ENCODE measurements at places on chromosomes 5 and 9.

DNA sequence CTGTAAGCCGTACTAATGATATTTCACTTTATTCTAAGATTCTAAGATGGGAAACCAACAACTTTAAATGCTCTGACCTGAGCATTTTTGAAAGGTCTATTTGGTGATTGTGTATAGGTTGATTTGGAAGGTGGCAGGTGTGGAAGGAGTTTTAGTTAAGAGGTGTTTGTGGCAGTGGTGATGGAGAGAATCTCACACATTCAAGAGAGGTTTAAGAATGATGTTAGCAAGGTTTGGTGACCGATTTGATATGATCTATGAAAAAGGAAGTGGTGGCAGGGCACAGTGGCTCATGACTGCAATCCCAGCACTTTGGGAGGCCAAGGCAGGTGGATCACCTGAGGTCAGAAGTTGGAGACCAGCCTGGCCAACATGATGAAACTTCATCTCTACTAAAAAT, 319.2 kb upstream of the CD180 start:
- no peak for DNase-seq

DNA sequence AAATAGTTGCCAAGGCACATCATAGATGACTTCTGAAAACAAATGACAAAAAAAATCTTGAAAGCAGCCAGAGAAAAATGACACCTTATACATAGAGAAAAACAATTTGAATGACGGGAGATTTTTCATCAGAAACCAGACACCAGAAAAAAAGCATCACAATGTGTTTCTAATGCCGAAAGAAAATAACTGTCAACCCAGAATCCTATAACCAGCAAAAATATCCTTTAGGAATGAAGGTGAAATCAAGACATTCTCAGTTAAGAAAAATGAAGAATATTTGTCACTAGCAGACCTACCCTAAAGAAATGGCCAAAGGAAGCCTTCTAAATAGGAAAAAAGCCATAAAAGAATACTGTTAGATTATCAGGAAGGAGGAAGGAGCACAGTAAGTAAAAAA, 54.0 kb downstream of the SPTLC1 start:
- DNase-seq, result no peak

DNA sequence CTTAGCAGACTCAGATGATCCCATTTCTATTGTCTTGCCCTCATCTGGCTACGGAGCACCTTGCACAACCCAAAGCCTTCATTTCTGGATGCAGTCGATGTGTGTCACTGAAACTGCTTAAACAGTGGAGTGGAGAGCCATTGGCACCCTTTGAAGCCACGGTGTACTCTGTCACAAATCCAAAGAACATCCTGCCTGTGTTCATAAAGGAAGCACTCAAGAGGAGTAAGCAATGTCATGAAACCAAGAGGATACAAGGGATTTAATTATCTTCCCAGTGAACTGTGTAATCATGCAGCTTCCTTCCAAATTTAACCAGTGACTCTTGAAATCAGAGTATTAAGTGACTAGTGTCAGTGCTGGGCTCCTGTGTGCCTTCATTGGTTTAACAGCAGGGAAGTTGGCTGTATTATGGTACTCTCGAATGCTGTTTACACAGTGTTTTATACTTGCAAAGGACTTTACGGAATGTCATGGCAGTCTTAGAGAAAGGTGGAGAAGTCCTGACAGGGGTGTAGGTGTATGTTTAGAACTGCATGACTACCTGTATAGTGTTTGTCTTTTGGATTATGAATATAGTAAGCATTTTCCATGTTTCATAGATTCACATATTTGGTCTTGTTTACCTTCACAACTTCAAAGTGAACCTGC, 41.9 kb downstream of the CD180 start:
- no peak for DNase-seq

- DNase-seq, result peak; percentile 21
Observed at GRCh38 chr5:40046792-40047191, 622.0 kb upstream of the DAB2 start.

- no peak for DNase-seq
Observed at GRCh38 chr5:9838916-9839315, 208.8 kb upstream of the TAS2R1 start.

DNA sequence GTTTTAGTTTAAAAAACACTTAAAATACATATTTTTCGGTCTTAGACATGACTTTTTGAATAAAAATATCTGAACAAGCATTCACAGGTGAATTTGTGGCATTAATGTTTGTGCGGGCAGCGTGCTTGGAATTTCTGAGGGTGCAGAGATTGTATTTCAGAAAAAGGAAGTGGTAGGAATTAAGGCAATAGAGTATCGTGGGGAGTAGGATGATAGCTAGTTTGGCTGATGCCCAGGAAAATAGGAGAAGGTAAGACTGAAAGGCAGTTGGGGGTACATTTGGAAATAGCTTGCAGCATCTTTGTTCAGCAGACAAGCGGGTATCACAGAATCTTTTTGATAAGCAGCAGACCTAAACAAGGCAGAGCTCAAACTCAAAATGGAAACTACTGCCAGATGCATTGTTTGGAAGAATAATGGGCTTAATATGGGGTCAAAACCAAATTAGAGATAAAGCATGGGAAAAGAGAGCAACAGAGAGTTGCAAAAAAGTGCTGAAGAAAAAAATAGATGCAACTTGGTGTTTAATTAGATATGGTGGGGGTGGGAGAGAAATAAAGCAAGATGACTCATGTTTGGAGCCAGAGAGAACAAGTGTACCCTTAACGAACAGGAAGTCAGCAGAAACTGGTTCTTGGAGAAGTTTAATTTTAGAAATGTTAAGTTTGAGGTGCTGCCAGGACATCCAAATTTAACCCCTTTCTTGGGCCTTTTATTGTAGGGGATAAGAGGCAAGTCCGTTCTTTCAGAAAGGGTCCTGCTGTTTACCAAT, 85.7 kb upstream of the ARRDC3 start:
- peak; percentile 36 for DNase-seq

GRCh38 chr5:113250341-113250953, 184.3 kb downstream of the TSSK1B start:
- DNase-seq, result no peak

GRCh38 chr9:120524863-120525262, 55.1 kb downstream of the CDK5RAP2 start:
- DNase-seq, result no peak

DNA sequence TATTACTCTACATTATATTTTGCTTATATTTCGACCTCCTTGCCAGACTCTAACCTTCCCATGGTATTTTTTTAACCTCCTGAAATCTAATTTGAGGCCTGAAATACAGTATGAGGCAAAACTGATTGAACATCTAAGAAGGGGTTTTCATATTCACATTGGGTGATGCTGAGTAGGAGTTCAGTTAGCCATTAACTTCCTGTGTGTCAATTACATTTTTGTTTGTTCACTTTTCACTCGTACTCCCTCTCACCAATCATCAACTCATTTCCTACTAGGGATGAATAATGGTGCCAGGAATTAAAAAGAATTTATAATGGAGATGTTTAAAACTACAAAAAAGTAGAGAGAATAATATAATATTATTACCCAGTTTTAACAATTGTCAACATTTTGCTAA, 27.6 kb upstream of the GLRA1 start:
- DNase-seq, result no peak

GRCh38 chr5:163535290-163535689, 29.9 kb downstream of the MAT2B start:
- no peak for DNase-seq

DNA sequence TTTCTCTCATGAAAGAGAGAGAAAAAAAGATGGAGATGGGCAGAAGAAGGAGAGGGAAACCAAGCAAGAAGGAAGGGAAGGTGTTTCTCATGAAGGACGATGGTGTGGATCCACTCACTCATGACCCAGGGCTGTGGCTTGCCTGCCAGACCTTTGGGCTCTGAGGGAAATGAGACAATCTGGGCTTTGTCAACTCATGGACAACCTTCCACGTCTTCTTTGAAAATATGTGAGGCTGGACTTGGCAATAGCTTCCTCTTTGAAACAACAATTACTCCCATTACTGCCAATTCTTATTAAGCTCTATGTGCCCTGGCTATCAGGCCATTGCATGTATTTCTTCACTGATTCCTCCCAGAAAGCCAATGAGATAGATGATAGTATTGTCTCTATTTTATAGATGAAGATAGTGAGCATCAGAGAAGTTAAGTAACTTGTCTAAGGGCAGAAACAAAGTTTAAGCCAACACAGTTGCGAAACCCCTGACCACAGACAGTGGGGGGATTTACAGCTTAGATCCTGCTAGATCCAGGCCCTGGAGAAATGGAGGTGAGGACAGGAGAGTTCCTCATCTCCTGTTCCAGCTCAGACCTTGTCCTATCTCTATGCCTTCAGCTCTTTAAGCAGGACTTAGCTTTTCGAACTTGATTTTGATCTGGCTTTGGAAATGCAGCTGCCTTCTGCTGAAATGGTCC, 132.4 kb downstream of the GCNT1 start:
- no peak for DNase-seq

- DNase-seq, result no peak
Observed at GRCh38 chr9:5321058-5321457, 16.5 kb upstream of the RLN2 start.

GRCh38 chr9:110936719-110937452, 101.4 kb downstream of the LPAR1 start:
- no peak for DNase-seq

GRCh38 chr5:111999286-111999685, 242.3 kb upstream of the NREP start:
- DNase-seq, result no peak

- DNase-seq, result no peak
Observed at GRCh38 chr9:68530618-68531017, 10.1 kb downstream of the TMEM252 start.

GRCh38 chr5:96969366-96969765, 33.5 kb downstream of the LNPEP start:
- no peak for DNase-seq

DNA sequence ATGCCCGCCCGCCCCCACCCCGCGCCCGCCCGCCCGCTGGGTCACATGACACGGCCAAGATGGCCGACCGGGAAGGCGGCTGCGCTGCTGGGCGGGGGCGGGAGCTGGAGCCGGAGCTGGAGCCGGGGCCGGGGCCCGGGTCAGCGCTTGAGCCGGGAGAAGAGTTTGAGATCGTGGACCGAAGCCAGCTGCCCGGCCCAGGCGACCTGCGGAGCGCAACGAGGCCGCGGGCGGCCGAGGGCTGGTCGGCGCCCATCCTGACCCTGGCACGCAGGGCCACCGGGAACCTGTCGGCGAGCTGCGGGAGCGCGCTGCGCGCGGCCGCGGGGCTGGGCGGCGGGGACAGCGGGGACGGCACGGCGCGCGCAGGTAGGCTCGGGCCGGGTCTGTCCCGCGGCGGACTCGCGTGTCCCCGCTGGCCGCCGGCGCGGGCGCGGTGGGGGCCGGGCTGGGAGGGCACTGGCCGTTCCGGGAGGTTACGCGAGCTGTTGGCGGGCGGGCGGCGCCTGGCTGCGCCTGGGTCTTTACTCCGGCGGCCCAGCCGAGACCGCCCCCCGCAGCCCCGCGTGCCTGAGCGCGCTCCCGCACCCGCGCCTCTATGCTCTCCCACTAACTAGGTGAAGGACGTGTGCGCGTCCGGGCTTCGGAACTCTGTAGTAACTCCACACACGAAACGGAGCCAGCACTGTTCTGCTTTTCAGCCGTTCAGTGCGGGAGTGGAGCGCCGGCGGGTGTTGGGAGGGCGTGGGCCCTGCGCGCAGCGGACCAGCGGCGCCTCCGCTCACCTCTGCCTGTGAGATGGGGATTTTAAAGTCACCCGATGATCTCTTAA, at the start of gene RUFY1:
RUFY1 (plus strand) TSS at position 44 of the 832 bp plus-strand sequence; CDS start at position 60, 16 bp downstream.
- DNase-seq, result peak; percentile 89

DNA sequence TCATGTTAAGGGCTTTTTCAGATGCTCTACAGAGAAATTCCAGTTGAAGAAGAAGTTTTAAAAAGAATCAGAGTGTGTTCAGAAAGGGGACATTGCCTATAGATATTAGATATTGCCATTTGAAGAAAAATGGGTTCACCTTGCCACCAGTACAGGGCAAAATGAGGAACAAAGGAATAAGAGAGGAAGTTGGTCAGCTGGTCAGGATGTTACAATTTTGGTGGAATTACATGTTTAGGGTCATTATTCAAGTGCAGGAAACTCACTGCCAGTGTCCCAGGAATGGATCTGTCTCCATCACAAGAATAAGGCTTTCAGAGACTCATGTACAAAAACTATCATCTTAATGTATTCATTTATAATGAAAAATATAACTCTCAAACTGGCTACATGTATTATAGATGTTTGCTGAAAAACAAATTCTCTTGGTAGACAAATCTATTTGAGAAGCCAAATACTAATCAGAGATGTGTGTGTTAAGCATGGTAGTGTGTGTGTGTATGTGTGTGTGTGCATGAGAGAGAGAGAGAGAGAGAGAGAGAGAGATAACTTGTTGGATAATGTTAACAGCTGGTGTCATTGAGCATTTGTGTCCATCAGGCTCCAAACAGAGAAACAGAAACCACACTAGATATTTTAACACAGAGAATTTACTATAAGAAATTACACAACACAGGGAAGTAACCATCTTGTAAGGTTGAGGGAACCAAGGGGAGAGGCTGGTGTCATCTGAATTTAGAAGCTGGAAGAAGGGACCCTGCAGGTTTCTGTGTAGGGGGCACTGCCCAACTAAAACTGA, 5.0 kb upstream of the C1QTNF3 start:
- no peak for DNase-seq

GRCh38 chr5:160165137-160166068, 46.2 kb upstream of the PWWP2A start:
- peak; percentile 94 for DNase-seq

DNA sequence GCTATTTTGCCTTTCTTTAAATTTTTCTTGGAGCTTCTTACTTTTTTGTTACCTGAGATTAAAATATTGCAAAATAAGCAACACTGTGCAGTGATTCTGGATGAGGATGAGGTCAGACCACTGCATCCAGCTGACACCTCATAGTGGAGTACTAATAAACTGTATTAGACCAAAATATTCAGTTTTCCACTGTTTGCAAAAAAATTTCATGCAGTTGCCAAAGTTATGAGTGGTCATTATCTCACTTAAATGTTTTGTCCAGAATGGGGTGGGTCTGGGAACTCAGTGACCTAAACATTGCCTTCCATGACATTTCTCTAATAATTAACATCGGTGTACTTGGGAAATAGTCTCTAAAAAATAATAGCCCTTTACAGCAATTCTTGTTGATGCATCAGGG, 143.8 kb downstream of the ADAMTSL1 start:
- DNase-seq, result no peak

GRCh38 chr5:105735704-105736103, 1935.0 kb downstream of the EFNA5 start:
- DNase-seq, result no peak

- DNase-seq, result no peak
Observed at GRCh38 chr9:96555567-96556386, 63.9 kb downstream of the CDC14B start.

DNA sequence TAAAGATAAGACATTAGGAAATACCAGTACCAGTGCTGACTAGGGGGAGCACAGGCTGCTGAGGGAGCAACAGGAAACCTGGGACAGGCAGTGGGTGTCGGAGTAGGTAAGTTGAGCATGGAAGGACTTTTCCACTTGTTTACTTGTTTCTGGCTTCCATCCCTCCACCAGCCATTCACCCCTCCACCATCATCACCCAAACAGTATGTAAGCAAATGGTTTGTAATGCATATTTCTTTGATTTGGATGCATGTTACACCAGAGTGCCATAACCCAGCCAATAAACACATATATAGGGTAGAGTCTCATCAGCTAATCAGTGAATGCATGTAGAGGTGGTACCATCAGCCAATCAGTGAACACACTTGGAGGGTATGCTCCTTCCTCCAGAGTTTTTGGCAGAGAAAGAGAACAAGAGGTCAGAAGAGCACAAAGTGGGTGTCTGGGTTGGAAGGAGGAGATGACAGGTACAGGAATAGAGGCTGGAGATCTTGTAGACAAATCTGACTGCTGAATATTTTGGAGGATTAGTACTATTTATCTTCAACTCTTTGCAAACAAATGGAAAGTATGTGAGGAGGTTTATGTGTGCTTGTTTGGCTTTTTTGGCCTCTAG, 37.7 kb upstream of the PDE8B start:
- DNase-seq, result no peak

GRCh38 chr5:155872629-155873220, 454.2 kb upstream of the SGCD start:
- no peak for DNase-seq
